CD4-positive, alpha-beta T cell treated with Interleukin-12 subunit alpha and Interleukin-12 subunit beta, for 1 hour (primary cell): ENCODE measurements at places on chromosomes 11 and 22.

GRCh38 chr11:44475114-44475686 lies 90.3 kb upstream of the CD82 start:
- DNase-seq: no peak

DNA sequence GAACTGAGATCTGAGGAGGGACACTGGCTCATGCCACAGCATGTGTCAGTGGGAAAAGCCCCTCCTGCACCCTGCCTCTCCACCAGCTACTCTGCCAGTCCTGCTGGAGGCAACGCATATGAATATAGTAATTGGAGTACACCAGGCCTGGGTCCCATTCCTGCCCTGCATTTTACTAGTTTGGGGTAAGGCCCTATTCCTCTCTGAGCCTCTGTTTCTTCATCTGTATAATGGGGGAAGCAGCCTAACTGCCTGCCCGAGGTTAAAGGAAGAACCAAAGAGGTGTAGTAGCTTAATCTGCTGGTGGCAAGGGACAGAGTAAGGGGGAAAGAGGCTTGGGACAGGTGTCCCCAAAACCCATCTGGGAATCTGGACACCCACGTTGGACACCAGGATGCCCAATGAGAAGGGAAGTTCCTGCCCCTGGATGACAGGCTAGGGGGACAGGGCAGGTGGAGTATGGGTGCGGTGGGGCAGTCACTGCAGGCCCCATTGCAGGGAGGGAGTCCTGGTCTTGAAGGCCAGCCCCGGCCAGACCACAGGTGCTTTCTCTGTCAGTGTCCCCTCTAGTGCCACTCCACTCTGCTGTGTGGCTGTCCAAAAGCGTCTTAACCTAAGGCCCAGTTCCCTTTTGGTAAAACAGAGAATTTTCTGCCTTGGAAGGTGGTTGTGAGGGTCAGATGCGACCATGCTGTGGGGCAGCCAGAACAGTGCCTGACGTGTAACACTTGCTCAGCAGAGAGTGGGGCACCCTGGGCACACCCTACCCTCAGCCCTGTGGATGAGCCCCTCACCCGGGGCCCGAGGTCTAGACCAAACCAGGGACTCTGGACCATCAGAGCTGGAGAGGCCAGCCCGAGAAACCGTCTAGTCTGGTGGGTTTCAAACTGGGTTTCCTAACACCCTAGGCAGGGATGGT lies 11.5 kb downstream of the TSKU start:
- DNase-seq: no peak

DNA sequence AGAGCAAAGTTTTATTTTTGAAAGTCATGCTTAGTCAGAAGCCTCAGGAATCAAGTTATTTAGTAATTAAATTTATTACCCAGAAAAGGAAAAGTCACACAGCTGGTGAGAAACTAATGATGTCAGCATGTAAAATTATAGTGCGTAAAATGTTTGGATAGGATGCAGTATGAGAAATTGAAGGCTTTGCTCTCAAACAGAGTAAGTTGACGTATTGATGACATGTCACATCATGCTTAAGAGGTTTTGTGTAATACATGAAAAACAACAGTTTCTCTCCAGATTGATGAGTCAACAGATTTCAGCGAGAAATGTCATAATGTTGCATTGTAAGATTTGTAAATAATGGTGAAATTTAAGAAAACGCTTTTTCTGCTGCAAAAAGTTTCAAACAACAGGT lies 769.8 kb downstream of the METTL15 start:
- DNase-seq: no peak

DNA sequence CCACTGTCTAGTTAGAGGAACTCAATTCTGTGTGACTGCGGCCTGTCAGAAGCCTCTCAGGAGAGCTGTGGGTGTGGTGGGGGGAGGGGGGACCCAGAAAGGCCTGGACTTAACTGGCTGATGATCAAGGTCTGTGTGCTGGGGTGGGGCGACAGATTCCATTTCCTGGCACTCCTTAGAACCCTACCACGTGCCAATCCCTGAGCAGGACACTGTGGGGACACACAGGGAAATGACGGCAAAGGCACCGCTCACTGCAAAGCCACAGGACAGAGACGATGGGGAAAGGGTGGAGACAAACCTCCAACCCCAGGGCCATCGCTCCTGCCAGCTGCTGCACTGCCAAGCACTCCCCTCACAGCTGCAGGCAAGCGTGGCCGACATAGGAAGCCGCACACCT lies 58.4 kb upstream of the BID start:
- no peak for DNase-seq

- DNase-seq: no peak
Observed at GRCh38 chr11:61793829-61794204, 1.1 kb downstream of the FEN1 start.

DNA sequence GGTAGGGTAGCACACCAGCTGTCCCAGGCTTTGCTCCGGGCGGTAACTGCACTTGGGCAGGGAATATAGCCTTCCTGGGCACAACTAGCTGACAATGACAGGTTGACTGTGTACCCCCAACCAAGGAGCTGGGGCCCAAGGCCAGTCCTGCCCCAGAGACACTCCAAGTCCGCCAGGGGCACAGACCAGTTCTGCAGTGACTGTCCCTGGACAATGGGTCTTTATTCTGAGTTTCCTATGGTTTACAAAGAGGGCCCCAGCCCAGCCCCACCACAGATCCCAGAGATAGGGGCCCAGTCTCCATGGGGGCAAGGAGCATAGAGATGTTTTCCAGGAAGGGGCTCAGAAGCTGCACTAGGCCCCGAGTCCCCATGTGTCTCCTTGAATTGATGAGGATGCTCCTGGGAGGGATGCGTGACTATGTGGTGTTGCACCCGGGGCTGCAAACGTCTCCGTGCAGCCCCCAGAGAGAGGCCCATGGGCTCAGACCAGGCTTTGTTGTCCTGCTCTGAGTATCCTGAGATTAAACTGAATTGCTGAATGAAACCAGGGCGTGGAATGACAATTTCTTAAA lies 48.4 kb downstream of the CD6 start:
- DNase-seq: no peak

GRCh38 chr11:106063009-106063408 lies 14.1 kb downstream of the KBTBD3 start:
- no peak for DNase-seq

GRCh38 chr11:1717745-1718144 lies 20.8 kb downstream of the KRTAP5-6 start:
- no peak for DNase-seq

DNA sequence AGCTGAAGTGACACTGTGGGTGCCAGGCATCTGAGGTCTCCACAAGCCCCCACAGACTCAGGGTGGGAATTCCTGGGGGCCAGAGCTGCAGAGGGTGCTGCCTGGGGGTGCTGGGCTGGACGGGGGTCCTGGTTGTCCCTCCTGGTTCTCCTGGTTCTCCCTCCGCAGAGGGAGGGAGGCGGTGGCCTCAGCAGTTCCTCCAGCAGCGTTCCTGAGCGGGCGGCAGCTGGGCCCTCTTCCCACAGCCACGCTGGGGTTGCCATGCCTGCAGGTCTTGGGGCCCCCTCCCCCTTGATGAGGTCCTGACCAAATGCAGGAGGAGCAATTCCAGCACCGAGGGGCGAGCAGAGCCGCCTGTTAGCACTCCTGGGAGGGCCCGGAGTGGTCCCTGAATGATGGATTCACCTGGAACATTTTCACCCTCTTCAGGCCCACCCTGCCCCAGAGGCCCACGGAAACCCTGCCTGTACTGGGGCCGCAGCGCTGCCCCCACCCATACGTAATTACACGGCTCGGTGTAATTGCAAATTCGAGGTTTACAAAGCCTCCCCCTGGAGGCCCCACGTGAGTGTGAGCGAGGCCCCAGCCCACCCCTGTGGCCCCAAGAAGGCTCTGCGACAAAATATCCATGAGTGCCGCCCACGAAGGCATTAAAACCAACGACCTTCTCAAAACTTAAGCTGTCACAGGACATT lies 635 bp downstream of the C11orf21 start:
- peak; percentile 18 for DNase-seq

GRCh38 chr11:34443136-34443535 lies 4.4 kb downstream of the CAT start:
- no peak for DNase-seq

- DNase-seq: no peak
Observed at GRCh38 chr11:61553373-61554171, 27.3 kb downstream of the SYT7 start.
